ENCODE measurements at places on chromosomes 3 and 15.
A peak's percentile ranks its signal among the peaks of the same experiment; 100 is the strongest.

DNA sequence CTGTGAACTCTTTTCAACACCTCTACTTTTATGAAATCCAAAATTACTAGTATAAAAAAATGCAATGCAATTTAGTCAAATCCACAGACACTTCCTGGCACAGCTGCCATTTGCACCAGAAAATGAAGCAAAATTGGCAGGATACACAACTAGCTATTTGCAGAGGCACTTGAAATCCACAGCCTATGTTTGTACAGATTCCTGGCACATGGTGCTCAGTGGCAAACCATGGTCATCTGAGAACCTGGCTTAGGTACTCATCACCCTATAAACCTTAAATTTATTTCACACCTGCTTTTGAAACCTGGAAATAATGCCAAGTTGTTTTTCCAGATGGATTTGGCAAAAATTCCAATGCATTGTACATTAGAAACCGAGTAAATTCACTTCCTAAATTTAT lies 20.2 kb upstream of the PPM1L start:
- no peak for DNase-seq

GRCh38 chr3:170730071-170730812 lies 139.8 kb downstream of the RPL22L1 start:
- no peak for DNase-seq

DNA sequence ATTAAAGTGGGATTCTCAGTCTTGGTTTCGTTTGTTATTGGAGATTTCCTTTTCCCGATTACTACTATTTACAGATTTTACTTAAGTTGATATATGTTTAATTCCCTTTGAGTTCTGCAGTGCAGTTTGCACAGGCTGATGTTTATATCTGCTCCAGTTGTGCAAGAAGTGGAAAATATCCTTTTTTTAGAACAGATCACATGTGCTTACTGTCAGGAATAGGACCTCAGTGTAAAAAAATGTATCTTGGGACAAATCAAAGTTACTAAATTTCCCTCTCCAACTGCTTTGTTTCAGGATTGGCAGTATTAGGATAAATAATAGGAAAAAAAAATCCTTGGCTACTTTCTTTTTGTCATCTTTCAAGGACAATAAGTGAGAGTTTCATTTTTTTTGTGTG lies 6.9 kb downstream of the MITF start:
- no peak for DNase-seq

DNA sequence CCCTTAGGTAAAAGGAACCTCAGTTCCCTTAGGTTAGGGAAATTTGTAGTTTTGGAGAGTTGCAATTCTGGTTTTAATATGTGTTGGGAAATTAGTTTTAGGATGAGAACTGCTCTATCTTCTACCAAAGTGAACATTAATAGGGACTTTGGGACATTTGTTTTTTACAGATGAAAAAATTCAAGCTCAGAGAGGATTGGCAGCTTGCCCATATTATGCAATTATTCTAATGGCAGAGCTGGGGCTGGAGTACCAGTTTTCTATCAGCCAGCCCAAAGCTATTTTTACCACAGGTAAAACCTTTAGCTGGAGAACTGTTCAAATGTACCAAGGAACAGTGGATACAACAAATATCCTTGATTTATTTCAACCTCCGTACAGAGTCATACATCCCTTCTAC lies 127.0 kb downstream of the CPNE4 start:
- DNase-seq: no peak

DNA sequence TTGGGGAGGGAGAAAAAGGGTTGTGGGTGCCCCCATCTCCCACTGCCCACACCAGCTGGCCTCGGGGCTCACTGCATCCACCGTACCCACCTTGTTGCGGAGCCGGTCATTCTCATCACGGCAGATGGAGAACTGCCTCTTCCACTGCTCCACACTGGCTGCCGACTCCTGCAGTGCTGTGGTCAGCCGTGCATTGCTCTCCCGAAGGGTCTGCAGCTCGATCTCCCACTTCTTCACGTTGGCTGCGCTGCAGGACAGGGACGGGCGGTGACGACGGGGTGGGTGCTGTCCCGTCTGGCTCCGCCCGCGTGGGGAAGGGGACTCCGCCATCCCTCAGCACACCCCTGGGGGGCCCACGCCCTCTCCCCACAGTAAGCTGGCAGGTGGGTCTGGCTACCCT lies 45.1 kb downstream of the WHAMM start:
- no peak for DNase-seq

DNA sequence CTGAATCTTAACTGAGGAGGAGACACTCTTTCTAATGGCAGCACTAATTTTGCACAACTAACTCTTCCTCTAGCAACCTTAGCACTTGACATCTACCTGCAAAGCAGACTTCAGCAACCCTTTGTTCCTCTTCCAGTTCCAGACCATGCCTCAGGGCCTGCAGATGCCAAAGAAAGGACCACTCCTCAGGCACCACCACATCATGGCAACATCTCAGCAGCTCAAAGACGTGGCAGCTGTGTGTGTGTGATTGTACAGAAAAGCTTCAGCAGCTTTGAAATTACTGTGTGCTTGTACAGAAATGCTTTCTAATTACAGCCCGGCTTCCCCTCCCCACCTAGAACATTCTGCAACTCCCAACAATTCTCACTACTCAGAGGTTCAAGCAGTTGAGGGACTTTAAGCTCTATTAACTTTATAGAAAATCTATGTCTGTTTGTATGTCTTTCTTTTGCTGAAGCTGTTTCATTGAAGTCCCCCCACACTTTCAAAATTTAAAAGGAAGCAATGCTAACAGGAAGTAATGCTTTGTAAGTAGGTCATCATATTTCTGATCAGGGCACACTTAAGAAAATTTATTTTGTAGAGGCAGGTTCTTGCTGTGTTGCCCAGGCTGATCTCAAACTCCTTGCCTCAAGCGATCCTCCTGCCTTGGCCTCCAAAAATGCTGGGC lies 115.2 kb downstream of the CD47 start:
- peak; percentile 23 for DNase-seq

DNA sequence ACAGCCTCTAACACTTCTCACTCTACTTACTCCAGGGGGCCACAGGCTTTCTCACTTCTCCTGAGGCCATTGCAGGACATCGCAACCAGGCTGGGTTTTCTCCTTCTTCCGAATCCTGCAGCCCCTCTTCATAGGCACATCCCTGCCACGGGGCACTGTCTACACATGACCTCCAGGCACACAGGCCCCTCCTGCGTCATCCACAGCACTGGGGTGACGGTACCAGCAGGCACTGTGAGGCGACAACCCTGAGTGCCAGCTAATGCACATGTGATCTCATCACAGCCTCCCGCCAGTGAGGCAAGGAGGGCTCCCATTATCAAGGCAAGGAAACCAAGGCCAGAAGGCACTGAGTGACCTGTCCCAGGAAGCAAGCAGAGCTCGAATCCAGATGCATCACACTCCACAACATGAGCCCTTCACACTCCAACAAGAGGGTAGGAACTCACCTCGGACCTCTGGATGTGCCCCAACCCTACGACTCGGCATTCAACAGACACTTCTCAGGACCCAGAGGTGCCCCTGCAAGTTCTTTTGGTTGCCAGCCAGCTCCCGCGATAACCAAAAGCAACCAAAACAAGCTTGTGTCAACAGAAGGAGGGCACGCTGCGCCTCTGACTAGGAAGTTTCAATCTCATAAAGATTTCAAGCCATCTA lies 16.7 kb downstream of the FAM174B start:
- no peak for DNase-seq

- DNase-seq: no peak
Observed at GRCh38 chr3:169041677-169042171, 621.8 kb downstream of the MECOM start.

- no peak for DNase-seq
Observed at GRCh38 chr15:94237903-94238302, 6.5 kb downstream of the MCTP2 start.

DNA sequence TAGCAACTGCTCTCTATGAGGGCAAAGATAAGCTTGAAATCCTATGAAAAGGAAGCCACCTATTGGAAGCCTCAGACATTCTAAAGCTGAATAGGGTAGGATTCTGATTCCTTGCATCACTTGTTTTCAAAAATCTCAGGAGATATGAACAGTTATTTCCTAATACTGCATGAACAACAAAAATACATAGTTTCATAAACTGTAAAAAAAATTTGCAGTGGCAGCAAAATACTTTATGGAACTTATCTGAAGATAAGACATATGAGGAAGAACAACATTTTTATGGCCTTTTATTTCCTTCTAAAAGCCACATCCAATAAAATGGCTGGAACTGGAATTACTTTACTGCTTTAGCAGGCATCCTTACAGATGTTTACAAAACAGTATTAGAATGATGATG lies 29.9 kb downstream of the AP3S2 start:
- no peak for DNase-seq

DNA sequence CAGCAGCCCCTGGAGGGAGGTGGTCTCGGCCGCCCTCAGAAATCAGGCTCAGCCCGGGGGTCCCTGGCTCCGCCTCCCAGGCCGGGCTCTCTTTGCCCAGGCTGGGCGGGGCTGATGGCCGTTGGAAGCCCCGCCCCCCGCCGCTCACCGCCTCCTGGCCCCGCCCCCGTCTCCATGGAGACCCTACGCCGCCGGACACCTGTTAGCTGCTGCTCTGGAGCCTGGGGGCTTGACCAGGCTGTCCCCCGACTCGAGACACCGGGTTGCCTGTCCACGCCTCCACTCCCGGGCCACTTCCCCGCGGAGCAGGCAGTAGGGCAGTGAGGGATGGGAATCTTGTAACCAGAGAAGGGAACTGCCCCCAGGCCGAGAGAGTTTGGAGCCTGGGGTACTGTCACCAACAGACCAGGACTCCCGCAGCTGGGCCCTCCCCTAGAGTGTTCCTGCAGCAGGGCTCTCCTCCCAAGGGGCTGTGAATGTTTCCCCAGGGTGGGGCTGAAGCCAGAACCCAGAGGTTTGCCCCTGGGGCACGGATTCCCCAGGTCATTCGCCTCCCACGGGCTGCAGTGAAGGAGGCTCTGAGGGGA lies 27.8 kb upstream of the RPL32 start:
- DNase-seq: peak; percentile 28

GRCh38 chr15:101497017-101497416 lies 7.5 kb upstream of the PCSK6 start:
- DNase-seq: no peak

DNA sequence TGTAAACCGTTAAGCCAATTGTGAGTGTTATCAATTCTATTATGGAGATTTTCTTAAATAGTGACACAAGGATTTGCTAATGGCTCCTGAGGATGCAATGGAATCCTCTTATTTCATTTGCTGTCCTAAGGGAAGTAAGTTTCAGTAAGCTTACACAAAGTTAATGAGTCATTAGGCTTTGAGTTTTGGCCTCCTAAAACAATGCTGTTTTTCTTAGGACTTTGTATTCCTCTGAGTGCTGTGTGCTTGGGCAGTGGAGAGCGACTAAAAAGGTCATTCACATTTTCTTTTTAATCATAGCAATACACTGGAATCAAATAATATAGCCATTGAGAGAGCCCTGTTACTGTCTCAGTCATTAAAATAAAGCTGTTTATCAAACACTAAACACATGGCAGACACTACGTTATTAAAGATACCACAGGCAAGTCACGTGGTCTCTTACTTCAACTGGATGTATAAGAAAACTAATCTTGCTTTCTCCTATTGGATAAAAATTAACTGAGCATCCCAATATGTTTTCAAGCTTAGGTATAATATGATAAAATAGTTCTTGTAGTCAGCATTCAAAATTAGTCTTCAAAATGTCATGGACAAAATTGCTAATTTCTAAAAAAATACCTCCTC lies 290.8 kb downstream of the NLGN1 start:
- no peak for DNase-seq

DNA sequence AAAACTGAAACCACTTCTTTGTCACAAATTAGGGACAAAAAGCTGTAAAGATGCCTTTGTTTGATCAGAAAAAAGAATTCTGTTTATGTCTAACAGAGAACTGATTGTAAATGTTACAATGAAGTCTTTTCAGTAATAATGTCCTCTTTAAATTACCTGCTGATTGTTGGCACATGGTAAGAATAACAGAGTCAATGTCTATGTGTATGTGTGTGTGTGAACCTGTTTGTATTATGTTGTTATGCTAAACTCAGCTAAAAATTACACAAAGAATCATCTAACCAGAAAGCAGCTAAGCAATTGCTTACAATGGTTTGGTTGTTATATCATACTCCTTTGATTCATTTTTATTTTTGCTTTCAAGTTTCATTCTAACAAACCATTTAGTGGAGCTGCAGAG lies 159.1 kb upstream of the PDZRN3 start:
- no peak for DNase-seq

DNA sequence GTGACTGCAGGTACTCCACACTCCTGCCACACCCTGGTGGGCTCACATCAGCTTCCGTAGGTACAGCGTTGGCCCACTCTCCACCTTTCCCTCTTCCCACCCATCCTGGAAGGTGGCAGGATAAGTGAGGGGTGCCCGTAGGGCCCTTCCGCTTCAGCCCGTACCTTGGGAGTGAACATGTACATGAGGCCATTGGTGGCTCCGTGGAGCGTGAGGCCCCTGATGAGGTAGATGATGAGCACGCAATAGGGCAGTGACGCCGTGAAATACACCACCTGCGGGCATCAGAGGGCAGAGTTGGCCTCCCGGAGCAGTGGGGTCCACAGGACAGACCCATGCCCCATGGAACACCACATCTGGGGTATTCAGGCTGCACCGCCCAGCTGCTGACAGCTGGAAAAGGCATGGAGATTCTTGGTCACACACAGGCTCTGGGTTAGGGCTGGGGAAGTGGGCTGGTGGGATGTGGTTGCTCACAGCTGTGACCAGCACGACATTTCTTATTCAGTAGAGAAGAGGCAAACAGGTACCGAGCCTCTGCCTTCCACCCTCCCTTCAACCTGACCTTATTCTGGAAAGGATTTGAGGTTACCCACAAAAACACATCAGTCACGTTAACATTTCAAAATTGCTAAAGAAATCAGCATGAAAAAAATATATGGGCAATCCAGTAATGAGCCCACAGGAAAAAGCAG lies 23.8 kb downstream of the SLC6A20 start:
- no peak for DNase-seq

GRCh38 chr15:63967616-63968015 lies 78.7 kb downstream of the DAPK2 start:
- no peak for DNase-seq

GRCh38 chr3:18393906-18394305 lies 31.2 kb downstream of the SATB1 start:
- DNase-seq: no peak

DNA sequence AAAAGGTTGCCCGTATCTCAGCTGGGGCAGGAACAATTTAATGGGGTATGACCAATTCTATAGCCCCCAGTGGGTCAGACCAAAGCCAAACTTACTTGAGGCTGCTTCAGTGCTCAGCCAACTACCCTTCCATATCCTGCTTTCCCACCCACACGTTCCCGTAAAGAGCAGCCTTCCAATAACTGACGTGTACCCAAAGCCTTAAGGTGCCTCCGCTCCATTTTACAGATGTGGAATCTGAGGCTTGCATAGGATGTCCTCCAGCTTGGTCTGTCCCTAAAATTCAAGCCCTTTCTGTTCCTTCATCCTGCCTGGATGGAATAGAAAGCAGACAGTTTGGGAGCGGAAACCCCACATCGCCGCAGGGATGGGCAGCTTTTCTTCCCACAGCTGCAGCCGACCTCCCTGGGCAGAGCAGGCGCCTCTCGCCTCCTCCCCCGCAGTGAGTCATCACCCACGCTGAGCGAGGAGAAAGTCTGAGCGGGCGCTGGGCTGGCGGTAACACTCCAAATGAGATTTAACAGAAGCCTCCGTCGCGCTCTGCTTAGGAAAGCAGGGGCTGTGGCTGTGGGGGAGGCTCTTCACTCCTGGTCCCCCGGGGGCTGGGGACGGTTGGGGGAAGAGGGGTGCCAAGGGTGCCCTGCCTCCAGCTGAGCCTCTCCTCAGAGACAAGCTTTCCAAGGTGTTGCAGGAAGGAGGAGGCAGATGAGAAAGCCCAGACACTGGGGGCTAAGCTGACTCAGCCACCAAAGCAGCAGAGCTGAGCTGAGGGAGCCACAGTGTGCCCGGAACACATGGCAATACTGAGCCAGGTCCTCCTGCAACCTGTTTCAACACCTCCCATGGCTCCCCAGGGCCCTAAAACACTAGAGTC lies 57.8 kb upstream of the HRH1 start:
- no peak for DNase-seq
